CD4-positive, alpha-beta T cell treated with Interleukin-4 for 1 hour (primary cell): ENCODE measurements at places on chromosomes 4 and X.
A peak's percentile ranks its signal among the peaks of the same experiment; 100 is the strongest.

DNA sequence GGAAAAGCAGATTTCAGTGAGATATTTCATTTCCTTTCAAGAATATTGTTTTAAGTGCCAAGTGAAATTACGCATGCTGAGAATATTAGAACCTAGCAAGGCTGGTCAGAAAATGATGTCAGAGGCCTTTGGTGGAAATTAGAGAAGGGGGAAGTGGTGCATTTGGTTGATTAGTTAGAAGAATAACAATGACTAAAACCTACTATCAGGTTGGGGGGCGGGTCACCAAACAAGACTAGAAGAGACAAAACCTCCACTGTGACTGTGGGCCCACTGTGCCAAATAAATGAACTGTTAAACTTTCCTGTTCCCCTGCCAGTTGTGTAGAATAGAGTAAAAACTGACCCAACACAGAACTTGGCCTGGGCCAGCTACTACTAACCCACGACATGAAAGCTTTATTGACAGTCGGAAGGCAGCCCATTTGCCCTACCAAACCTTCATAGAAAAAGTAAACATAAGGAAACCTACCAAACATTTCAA, 2.9 kb downstream of the RAPGEF2 start:
- DNase-seq = peak; percentile 39

DNA sequence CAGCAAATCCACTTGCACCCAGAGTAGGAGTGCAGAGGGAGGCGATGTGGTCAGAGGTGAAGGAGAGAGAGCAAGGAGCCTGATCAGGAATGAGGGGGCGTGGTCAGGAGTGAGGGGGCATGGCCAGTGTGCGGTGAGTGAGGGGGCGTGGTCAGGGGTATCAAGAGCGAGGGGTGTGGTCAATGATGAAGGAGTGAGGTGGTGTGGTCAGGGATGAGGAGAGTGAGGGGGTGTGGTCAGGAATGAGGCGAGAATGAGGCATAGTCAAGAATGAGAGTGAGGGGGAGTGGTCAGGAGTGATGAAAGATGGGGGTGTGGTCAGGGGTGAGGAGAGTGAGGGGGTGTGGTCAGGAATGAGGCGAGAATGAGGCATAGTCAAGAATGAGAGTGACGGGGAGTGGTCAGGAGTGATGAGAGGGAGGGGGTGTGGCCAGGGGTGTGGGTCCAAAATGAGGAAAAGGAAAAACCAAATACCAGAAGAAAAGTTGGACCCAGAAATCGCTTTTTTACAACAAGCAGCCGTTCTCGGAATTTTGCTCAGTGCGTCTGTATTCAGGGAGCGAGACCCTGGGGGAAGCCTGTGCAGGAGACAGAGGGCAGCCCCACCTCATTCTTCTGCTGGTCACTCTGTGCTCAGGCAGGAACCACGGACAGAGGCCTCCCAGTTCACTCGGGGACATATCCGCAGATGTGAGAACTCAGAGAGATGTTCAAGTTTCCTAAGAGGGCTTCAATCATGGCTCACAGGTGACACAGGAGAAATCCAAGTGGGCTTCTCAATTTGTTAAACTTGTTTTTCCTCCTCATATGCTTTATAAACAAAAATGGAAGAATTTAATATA, 47.5 kb downstream of the MAGEA1 start:
- DNase-seq = peak; percentile 36

- DNase-seq = no peak
Measured at GRCh38 chr4:87819281-87819919, 13.4 kb upstream of the MEPE start.

DNA sequence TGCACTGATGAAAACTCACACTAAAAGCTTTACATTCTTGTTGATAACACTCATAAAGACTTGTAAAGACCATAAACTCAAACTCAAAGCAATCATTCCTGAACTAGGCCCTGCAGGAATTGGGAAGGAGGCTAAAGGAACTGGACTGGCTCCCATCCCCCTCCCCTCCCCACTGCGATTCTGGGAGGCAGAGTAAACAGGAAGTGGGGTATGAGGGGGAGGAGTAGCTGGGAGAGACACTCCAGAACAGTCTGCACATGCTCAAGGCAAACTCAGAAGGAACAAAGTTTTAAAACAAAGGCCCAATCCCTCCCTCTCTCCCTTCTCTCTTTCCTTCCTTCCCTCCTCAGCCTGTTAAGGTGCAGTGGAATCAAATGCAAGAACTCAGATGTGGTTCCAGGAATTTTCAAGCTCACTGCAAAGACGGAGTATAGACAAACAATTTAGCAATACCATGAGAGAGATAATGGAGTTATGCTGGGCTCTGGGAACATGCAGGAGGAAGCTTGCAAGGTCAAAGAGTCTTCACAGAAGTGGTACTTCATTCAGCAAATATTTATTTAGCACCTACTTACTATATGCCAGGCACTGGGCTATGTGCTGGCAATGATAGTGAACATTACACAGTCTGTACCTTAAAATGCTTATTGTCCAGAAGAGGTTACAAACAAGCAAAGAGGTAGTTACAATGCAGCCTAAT, 15.9 kb downstream of the MID1IP1 start:
- no peak for DNase-seq

DNA sequence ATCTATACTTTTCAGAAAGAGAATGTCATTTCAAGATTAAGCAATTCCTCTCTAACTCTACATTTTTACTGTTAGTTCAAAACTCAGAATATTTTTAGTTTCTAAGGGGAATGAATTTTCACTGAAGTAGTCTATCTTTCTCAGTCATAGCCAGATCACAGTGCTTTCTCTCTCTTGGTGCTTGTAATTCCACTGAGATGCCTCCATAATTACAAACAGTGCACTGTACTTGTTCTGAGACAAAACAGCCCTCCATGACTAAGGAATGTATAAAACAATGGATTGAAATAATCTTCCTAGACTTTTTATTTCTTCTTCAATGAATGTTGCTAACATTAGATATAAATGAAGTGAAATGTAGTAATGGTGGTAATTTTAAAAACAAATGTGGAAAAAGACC, 603.2 kb upstream of the FAM241A start:
- no peak for DNase-seq

DNA sequence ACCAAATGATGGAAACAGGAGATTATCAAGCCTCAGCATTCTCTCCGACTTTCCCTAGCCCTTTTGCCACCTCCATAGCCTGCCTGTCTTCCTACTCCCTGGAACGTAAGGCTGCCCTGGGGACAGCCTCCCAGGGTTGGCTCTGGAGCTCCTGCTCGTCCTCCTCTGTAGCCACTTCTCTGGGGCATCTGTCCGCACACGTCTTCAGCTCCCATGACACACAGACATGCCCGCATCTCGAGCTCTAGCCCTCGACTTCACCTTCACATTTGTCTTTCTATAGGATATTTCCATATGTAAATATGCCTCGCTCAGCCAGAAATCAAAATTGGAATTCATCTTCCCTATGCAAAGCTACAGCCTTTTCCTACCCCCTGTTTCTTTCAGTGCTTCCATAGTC, 67.7 kb downstream of the TSC22D3 start:
- DNase-seq = no peak

- DNase-seq = no peak
Measured at GRCh38 chr4:124684301-124684700, 28.2 kb downstream of the ANKRD50 start.

- no peak for DNase-seq
Measured at GRCh38 chr4:86181585-86181984, 178.3 kb downstream of the MAPK10 start.

DNA sequence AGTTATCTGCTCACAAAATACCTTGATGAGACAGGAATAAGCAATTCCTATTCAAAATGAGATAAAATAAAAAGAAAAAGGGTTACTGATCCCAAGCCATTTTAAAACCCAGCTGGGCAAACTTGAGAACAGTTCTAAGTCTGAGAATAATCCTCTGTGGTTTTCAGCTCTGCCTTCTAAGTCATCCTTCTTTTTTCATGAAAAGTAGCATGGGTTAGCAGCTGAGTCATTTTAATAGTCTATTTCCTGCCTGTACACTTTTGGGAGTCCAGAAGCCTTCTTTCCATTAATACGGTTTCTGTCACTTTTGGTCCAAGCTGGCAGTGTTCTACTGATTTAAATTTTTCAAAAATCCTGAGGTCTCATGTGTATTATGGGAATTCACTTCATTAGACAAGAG, 374.3 kb downstream of the IQCM start:
- no peak for DNase-seq

GRCh38 chr4:83232082-83232481, 52.5 kb downstream of the COQ2 start:
- DNase-seq = no peak

DNA sequence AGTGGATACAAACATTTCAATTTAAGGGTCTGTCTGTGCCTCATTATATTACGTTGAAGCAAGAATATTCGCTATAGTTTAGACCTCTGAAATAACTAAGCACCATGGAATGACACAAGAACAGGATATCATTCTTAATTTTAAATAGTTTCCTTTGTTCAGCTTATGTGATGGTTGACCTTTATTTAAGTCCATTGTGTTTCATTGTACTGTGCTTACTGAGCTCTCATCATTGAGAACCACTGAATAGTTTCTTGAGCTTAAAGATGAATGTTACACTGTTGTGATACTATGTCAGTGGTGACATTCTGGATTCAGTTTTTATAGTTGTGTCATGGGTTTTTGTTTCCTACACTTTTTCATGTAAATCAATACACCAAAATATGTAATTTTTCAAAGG, 239.3 kb downstream of the RPA4 start:
- no peak for DNase-seq

- no peak for DNase-seq
Measured at GRCh38 chr4:4439782-4440181, 52.9 kb downstream of the NSG1 start.

GRCh38 chrX:69197690-69198089, 32.4 kb upstream of the PJA1 start:
- no peak for DNase-seq

- no peak for DNase-seq
Measured at GRCh38 chr4:152588869-152589268, 53.0 kb upstream of the FBXW7 start.

GRCh38 chr4:145418739-145419138, 62.9 kb upstream of the SMAD1 start:
- DNase-seq = no peak

GRCh38 chr4:105594099-105595010, 41.9 kb downstream of the ARHGEF38 start:
- no peak for DNase-seq

DNA sequence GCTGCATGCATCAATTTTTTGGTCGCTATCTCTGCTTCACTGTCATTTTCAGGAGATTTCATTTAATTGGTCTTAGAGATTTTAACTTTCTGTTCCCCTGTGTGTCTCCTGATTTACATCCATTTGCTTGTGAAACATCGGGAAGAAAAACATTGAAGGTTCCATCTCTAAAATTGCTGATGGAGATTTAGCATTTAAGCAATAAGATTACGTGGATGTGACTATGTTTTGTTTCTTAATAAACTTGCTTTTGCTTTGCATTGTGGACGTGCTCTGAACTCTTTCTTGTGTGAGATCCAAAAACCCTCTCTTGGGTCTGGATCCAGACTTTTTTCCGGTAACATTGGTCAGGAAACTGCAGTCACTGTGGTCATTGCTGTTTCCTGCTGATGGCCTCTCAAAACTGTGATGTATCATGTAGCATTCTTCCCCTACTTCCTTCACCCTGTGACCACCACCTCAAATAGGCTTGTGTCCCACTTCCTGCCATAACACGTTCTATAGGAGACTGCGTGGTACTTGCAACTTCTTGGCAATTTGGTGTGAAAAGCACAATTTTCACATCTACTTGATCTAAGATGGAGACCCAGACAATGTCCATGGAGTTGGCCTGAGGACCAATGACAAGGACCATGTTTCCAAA, 4.9 kb downstream of the CXCL2 start:
- no peak for DNase-seq

DNA sequence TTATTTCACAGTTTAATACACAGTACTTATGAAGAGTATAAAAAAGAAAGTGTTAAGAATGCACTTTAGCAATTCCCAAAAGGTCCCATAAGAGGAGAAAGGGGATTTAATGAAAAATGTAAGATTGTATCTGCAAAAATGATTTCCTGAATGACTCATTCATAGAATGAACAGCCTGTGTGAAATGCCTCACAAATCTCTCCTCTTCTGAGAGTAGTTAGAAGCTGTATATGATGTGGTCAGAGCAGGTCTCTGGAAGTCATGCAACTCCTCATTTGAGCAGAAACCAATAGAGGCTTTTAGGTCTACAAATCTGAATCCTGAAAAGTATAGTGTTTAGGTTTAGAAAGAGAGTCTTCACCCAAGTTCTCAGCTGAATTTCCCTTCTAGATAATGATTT, 381.3 kb upstream of the INTU start:
- DNase-seq = no peak

DNA sequence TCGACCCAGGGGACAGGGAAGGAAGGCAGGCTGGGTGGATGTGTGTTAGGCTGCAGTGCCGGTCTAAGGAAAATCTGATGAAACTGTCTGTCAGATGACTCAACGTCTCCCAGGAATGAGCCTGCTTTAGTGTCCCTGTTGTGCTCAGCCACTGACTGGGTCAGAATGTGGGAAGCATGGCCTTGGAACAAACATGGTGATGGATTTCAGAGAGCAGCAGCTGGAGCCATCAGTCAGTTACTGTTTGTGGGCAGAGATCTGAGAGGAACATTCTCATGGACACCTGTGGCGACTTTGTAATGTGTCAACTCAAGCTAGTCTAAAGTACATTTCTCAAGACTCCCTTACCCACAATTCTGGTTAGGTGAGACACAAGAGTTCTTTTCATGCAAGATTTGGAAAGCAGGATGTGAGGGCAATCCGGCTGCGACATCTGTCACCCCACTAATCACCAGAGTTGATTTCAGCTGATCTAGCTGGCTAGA, 63.2 kb downstream of the ANAPC10 start:
- DNase-seq = no peak

DNA sequence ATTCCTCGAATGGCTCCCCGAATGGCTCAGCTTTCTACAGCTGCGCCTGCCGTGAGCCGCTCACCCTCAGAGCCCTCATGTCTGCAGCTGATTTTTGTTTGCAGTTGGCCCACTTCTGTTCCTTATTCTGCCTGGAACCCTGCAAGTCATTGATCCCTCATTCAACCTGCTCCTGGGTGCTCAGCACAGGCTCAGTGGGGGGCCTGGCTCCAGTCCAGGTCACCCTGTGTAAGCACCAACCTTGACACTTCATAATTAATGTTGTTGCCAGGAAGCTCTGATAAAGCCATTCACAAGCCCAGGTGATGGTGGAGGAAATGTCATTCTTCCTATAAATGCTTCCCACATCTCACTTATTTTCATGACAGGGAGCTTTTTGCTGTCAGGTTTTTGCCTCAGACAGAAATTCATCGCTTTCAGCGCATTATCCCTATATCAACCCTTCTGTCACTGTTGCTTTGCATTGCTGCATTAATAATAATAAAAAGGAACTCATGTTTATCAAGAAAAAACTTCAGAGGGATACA, 85.7 kb downstream of the F11 start:
- no peak for DNase-seq

DNA sequence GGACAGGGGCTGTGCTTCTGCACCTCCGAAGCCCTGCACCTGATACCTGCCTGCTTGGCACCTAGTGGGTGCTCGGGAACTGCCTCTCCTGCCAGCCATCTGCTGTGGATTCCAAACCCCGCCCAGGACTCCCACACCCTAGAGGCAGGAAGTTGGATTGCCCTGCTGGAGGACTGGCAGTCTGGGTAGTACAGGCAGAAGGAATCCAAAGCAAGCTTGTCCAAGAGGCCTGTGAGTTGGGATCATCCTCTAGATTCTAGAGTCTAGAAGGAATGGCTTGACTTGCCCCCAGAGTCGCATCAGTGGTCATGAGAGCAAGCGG, 64.6 kb upstream of the MTM1 start:
- no peak for DNase-seq

GRCh38 chr4:72786401-72786990, 217.5 kb upstream of the ADAMTS3 start:
- no peak for DNase-seq

- DNase-seq = no peak
Measured at GRCh38 chr4:108301545-108302251, 133.0 kb upstream of the LEF1 start.

GRCh38 chrX:154138857-154139256, 5.2 kb upstream of the OPN1LW start:
- DNase-seq = no peak
